AG20443 (cell line): ENCODE measurements at places on chromosomes 12 and 14.
A peak's percentile ranks its signal among the peaks of the same experiment; 100 is the strongest.

- DNase-seq = peak; percentile 74
Observed at GRCh38 chr12:10722502-10722904, 620 bp downstream of the YBX3 start.

DNA sequence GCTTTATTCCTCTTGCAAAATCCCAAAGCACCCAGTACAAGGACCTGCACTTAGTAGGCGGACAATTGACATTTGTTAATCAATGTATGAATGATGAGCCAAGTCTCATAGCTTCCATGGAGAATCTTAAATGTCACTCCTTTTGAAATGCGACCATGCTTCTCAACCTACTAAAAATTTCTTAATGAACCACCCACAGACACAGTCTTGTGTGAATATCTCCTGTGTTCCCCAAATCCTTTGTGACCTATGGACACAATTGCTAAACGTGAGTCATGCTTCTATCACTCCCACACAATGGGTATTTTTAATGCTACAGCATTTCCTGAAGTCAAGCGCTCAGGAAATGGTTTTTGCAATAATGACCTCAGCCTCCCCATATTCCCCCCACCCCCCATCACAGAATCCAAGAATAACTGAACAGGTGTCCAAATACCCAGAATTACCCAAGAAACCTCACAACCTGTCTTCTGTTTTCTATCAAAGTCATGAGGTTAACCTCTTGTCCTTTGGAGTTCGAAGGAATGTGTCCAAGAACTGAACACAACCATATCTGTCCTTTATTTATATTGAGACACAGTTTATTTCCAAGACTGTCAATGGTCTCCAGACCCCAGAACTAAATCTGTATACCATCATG, 163.6 kb upstream of the PLEKHG7 start:
- DNase-seq = peak; percentile 40

GRCh38 chr12:116068371-116068770, 209.1 kb downstream of the MED13L start:
- no peak for DNase-seq

DNA sequence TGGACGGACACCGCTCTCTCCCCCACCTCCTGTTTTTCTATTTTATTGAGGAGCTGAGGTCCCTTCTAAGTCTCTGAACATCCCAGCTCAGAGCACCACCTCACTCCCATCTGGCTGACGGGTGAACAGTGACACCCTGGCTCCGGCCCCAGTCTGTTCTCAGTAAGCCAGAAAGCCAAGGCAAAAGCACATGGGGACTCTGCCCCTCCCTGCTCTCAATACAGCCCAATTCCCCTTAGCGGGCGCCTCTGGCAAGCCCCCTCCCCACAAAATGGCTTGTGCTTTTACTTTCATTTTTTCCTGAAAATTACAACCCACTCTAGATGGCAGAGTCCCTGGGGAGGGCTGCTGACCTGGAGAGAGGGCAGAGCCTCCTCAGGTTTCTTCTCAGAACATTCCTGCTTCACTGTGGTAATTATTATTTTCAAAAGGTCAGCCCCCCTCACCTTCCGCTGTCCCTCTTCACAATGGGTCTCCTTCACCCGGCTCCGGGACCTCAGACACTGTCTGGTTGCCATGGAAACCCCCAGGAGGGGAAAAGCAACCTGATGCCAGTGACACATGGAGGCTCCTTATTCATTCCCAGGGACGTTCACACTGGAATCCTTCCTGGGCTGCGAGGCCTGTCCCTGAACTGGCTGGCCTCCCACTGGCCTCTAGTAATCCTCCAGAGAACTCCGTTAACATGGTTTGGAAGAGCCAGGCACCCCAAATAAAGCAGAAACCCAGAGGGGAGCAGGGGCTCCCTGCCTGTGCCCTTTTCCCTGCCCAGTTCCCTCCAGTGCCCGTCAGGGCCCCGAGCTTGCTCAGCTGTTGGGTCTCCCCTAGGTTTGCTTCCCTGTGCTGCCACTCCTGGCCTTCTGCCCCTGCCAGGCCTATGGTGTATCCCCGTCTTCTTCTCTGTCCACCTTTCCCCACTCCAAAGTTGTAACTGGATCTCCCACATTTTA, 15.9 kb downstream of the COL2A1 start:
- peak; percentile 52 for DNase-seq

GRCh38 chr12:11164384-11164783, 6.6 kb upstream of the SMIM10L1 start:
- no peak for DNase-seq

- no peak for DNase-seq
Observed at GRCh38 chr14:61438036-61438435, 116.7 kb downstream of the PRKCH start.

GRCh38 chr12:25321772-25322171, 71.0 kb upstream of the KRAS start:
- no peak for DNase-seq

DNA sequence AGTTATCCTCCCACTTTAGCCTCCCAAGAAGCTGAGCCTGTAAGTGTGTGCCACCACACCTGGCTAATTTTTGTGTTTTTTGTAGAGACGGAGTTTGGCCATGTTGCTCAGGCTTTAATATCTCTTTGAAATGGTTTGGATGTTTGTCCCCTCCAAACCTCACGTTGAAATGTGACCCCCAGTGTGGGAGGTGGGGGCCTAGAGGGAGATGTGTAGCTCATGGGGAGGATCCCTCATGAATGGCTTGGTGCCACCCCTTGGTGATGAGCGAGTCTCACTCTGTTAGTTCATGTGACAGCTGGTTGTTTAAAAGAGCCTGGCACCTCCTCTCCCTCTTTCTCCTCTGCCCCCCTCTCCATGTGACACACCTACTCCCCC, 23.6 kb upstream of the TTC7B start:
- no peak for DNase-seq
